ENCODE measurements at places on chromosomes 4 and X.

DNA sequence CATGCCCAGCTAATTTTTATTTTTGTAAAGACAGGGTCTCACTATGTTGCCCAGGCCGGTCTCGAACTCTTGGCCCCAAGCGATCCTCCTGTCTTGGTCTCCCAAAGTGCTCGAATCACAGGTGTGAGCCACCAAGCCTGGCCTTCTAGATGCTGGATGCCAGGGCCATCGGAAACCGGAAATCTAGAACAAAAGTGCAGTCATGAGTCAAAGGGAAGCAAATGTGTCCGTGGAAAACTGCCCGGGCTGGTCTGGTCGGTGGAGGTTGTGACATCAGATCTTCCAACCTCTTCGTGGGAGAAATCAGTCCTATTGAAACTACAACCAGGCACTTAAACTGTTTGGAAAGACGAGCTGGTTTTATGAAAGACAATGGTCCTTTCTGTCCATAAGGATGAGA is 92.3 kb upstream of the SHOX start:
- DNase-seq, result no peak

- no peak for DNase-seq
Observed at GRCh38 chr4:155618183-155618838, 48.3 kb upstream of the GUCY1A1 start.

GRCh38 chrX:16629909-16630308 is 20.0 kb upstream of the S100G start:
- no peak for DNase-seq

- no peak for DNase-seq
Observed at GRCh38 chr4:30122711-30123110, 597.5 kb upstream of the PCDH7 start.

GRCh38 chr4:113756005-113756410 is 5.5 kb downstream of the CAMK2D start:
- no peak for DNase-seq

Measured in stimulated activated naive B cell treated with anti-CD40 and anti-IgM and Interleukin-4, amounts not matched to agents 10 μg/mL and 1 μg/mL and 100 μg/mL, for 72 hours (primary cell).